ENCODE measurements at places on chromosomes 4 and X.

GRCh38 chrX:46029777-46030176 is 515.4 kb downstream of the ZNF674 start:
- DNase-seq, result no peak

GRCh38 chr4:181674315-181674875 is 568.8 kb upstream of the TENM3 start:
- DNase-seq, result no peak

GRCh38 chrX:115535844-115536243 is 25.1 kb upstream of the PLS3 start:
- DNase-seq, result no peak

DNA sequence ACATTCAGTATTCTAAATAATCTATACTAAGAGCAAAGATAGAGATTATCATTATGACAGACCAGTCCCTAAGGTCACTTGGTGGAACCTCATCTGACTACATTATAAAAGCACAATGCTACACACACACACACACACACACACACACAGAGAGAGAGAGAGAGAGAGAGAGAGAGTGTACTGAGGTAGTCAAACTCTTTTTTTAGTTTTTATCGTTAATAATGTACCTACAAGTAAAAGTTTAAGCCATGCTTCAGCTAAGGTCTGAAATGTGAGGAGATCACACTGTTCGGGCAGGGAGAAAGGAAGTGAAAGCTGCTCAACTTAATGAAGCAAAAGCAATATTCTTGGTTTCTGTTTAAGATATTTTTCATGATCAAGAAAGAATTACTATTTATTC is 75.8 kb upstream of the CCDC160 start:
- DNase-seq, result no peak

DNA sequence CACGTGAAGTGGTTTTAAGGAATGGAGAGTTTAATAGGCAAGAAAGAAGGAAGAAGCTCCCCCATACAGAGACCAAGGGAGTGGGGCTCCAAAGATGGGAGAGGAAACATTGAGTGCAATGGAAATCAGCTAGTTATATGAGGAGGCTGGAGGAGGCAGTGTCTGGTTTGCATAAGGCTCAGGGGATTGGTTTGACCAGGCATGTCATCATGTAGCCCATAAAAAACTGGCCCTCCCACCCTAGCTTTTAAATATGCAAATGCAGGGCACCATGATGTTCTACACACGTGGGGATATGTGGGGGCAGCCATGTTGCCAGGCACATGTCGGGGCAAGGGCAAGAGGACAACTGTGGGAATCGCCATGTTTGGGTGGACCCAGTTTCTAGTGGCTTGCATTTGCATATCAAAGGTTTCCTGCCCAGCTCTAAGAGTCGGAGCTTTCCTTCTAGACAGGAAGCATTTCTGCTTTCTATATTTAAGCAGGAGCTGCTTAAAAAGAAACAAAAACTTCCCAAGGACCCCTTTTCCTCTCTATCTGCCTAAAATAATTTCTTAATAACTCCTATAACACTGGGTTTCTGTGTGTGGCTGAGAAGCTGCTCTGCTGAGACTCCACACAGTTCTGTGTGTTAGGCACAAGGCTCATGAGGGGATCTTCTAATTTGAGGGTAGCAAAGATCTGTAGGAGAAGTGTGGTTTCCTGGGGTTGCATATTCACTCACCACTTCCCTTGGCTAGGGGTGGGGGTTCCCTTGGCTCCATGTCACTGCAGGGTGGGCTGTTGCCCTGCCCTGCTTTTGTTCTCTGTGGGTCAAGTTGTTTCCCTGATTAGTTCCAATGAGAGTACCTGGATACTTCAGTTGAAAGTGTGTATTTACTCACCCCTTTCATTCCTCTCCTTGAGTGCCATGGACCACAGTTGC is 113.5 kb downstream of the VSIG4 start:
- no peak for DNase-seq

DNA sequence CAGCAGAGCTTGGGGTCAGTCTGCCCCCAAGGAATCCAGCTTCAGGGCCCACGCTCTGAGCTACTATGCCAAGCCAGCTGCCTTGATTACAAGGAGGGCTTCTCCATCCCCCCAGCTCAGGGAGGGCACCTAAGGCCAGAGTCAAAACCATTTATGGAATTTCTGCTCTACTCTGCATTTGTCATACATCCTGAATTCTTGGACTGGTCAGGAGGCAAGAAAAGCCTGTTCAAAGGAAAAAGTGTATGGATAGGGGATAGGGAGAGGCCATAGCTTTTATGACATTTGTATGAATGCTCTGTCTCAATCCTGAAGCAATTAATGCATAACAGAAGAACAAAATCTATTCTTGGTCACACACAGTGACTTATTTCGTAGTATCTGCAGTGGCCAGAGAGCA is 32.2 kb downstream of the EDNRA start:
- peak; percentile 52 for DNase-seq

- DNase-seq, result no peak
Measured at GRCh38 chr4:119011607-119011988, 122.9 kb downstream of the SYNPO2 start.

GRCh38 chr4:184896868-184897715 is 71.3 kb upstream of the ACSL1 start:
- no peak for DNase-seq

- no peak for DNase-seq
Measured at GRCh38 chr4:122766950-122767349, 34.4 kb downstream of the BBS12 start.

DNA sequence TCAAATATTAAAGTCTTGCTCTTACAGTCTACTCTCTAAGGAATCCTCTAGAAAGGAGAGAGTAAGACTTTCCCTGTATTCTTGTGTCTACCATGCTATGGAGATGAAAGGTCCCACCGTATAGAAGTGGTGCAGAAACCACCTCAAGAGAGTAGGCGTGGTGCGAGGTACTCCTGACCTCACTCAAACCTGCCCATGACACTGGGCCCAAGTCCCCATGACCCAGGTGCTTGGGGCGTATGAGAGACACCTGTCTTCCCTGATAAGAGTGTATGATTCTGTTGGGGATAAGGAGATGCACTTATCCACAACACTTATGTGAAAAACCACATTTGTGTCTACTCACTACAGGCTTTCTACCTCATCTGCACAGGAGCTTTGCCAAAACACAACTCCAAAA is 55.0 kb upstream of the STS start:
- DNase-seq, result no peak
